ENCODE measurements at places on chromosomes 11 and 22.

DNA sequence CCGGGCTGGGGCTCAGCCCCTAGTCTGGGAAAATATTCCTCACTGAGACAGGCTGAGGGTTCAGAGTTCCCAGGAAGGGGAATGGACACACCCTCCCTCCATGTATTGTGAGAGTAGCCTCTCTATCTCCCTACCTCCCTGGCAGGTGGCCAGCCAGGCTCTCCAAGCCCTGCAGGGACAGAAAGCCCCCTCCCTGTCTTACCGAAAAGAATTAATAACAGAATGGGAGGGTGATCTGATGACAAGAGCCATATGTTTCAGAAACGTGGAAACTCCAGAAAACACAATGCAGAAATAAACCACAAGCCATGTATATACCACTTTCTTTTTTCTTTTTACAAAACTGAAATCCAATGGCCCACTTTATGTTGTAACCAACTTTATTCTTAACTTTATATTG is 140.0 kb downstream of the CHST1 start:
- no peak for DNase-seq

DNA sequence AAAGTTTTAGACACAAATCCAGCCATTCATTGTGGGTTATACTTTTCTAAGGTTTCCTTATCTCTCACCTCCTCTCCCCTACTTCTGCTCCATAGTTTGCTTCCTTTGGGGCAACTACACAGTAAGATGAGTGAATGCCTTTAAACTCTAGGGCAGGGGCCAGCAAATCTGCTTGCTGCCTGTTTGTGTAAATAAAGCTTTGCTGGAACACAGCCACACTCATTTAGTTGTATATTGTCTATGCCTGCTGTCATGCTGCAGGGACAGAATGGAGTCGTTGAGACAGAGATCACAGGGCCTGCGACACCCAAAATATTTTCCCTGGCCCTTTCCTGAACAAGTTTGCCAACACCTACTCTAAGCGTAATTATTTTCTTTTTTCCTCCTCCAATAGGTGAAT is 58.7 kb downstream of the TECTA start:
- DNase-seq: no peak

DNA sequence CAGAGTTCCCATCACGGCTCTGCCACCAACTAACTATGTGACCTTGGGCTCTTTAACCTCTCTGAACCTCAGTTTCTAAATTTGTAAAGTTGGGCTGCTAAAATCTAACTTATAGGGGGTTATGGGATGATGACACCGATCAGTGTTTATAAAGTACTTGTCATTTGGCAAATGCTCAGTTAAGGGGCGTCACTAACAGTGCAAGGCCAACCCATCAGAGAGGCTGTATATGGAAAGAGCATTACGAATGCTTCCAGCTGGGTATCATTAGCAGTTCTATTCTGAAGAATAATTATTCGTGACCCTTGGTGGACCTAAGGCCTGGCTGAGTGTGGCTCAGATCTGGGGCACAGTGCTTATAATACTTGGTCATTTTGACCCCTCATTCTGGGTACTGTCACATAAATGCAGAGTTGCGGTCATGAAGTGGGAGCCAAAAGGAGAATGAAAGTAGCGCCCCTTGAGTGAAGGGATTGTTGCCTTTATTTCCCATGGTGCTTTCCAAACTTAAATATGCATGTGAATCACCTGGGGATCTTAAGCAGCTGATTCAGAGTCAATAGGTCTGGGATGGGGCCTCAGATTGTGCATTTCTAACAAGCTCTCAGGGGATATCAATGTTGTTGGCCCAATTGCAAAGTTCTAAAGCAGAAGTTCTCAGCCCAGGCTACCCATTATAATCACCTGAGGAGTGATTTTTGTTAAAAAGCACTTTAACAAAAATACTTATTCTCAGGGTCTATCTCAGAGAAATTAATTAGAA is 115.8 kb downstream of the CSNK2A3 start:
- DNase-seq: no peak

DNA sequence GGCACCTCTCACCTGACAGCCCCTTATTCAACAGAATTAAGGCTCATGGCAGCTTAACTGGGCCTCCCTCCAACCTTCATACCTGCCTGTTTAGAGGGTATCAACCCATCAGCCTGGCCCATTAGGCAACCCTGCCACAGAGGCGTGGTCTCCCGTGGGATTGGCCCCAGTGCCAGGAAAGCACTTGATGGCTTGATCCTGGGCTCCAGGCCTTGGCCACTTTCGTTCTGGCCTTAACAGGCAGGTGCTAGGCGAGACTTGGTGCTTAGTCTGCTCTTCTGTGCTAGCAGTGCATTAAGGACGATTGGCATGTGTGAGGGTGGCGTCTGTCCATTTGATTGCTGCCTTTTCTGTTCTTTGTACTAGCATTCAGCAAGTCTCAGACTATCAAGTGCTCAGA is 75.2 kb downstream of the CABIN1 start:
- DNase-seq: no peak

- DNase-seq: no peak
Measured at GRCh38 chr11:122765487-122766131, 72.7 kb upstream of the CRTAM start.

DNA sequence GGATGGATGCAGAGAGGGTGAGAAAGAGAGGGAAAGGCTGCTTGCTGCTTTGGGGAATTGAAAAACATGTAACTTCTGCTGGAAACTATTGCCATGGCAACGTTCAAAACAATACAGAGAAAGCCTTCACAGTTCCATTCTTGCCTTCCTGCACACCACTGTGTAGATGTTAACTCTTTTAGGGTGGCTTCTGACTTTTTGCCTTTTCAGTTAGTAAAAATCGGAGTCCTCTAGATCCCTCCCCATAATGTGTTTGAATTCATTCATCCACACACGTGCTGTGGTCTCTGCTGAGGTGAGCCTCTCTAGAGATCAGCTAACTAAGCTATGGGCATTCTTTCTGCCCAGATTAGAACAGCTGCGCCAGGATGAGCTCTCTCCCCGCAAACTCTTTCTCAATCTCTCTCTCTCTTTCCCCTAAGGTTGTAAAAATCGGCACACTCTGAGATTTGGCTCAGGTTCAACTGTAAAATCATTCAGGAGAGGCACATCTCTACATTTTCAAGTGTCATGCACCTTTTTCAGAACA is 1178.3 kb downstream of the LRRC4C start:
- DNase-seq: no peak

DNA sequence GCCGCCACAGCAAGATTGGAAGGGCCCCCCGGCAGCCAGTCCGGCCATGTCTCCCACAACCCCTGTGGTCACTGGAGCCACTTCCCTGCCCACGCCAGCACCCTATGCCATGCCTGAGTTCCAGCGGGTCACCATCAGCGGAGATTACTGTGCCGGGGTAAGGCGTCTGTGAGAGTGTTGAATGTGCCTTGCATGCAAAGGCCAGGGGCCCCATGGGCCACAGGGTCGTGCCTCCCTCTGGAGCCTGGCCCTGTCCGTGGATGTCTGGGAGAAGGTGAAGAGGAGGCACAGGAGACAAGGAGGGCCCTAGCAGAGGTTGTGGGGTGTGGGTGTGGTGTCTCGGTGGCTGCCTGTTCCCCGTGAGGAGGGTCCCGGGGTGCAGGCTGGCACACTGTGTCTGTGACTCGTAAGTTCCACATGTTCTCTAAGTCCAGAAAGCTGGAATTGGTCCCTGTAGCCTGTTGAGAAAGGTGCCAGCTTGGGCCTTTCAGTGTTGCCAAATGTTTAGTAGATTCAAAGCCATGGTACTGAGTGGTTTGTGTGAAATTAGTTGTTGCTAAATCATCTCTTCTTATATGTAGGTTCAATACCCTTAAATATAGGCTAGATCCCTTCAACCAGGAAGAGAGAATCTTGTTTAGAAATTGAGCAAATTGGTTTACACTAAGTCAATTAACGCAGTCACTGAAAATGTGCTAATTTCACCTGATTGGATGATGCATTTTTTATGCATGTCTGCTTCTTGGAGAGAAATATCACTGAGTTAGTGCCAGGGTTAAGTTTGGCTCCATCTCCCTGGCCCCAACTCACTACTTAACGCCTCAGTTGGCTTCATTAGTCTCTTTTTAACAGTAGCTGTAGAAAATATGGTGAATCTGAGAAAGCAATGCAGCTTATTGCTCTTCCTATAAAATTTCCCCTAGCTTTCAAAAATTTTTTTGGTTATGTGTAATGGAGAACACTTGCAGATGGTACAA is 23.8 kb downstream of the AMPD3 start:
- no peak for DNase-seq

- no peak for DNase-seq
Measured at GRCh38 chr11:77236901-77237300, 64.6 kb downstream of the GDPD4 start.

GRCh38 chr11:1749395-1750351 is 722 bp downstream of the IFITM10 start:
- DNase-seq: no peak

GRCh38 chr22:17695986-17696385 is 57.4 kb downstream of the BCL2L13 start:
- DNase-seq: no peak

GRCh38 chr11:726278-727220 is 20.5 kb downstream of the EPS8L2 start:
- DNase-seq: no peak

- DNase-seq: no peak
Measured at GRCh38 chr11:111518668-111519067, 4.1 kb downstream of the HOATZ start.

DNA sequence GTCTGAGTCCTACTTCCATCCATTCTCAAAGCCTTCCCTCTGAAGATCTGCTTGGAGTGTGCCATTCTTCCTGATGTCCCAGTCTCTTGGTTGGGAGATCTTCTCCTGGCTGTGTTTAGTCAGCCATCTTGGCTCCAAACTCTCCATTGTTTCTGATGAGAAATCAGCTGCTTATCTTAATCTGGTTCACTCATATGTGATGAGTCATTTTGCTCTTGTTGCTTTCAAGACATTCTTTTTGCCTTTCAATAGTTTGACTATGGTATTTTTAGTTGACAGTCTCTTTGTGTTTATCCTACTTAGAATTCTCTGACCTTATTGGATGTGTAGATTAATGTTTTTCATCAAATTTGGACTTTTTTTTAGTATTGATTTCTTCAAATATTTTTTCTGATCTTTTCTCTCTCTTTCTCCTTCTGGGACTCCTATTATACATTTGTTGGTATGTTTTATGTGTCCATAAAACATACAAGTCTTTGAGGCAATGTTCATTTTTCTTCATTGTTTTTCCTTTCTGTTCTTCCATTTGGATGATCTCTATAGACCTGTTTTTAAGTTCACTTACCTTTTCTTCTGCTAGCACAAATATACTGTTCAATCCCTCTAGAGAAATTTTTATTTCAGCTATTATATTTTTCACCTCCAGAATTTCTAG is 77.2 kb upstream of the CLPB start:
- no peak for DNase-seq

DNA sequence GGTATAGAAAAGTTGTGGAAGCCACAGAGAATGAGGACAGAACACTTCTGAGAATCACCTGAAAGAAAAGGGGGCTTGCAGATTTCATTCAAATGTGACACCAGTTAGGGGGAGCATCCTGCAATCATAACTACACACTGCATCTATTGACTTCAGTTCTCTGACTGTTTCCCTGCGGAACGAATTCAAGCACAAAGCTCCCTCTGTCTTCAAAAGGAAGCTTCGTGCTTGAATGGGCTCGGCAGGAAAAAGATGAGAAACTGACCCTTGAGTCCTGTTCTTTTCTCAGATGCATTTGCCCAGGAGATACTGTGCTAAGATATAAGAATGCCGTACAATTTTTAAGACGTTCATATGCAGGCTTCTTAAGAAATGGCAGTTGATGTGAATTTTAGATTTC is 2000.4 kb upstream of the RAG2 start:
- no peak for DNase-seq

DNA sequence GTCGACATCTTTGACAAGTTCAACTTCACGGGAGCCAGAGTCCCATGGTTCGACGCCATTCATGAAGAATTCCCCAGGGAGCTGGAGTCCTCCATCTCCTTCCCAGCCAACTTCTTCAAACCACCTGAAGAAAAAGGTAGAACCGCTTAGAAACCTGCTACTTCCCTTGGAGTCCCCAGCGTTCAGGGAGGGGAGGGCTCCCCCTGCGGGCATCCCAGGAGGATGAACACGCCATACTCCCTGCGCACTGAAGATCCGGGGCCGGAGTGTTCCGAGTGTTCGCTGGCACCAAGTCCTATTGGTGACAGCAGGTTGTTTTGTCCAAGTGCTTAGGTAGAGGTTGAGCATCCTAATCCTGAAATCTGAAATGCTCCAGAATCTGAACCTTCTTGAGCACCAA is 51.7 kb upstream of the PRODH start:
- no peak for DNase-seq

- DNase-seq: no peak
Measured at GRCh38 chr11:8810540-8811301, 100.3 kb upstream of the AKIP1 start.

DNA sequence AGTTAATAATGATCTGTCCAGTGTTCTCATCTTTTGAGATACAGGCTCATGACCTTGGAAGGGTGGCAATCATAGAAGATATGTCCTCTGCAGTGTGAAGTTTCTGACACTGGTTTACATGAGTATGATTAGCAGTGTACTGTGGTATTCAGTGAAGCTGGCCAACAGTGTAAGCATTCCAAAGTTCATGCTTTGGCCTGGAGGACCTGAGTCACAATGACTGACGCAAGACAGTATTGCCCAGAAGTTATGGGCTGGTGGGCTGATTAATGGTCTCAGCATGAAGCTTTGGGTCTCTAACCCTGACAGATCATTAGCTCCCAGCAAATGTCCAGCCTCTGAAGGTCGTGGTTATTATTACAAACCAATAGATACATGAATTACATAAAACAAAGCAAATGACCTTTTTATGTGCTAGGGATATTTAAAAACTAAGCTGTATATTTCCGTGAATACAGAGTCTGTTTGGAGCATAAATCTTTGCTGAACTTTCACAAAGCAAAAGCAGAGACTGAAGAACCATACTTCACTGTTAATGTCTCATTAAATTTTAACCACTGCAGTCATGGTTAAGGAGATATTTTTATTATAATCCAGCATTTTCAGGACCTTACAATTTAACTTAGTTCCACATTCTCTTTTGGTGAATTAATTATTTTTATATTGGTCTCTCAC is 28.3 kb upstream of the USP47 start:
- no peak for DNase-seq

GRCh38 chr22:49992921-49993648 is 19.5 kb downstream of the IL17REL start:
- DNase-seq: no peak

GRCh38 chr22:19910180-19910744 is 31.3 kb upstream of the COMT start:
- DNase-seq: no peak

GRCh38 chr11:33777906-33778305 is 3.6 kb upstream of the FBXO3 start:
- no peak for DNase-seq

GRCh38 chr22:46021577-46021976 is 44.6 kb upstream of the WNT7B start:
- DNase-seq: no peak

DNA sequence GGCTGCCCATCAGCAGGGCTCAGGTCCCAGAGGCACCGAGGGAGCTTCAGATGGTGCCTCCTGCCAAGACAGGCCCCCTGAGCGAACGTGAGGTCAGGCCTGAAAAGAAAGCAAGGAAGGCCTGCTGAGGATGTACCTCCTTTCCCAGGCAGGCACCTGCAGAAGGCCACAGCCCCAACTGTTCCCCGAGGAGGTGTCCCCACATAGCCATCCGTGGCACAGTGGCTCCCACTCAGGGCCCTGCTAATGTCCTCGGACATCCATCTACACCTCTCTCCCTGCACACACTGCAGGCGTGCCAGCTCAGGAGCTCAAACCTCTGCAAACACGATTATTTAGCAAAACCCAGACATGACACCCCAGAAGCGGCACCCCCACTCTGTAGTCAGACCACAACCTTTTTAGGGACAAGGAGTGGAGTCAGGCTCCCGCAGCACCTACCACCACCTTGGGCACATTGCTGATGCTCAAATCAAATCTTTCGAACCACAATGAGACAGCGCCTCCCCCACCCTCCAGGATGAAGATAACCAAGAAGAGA is 36.9 kb downstream of the SHANK2 start:
- DNase-seq: no peak
